ENCODE measurements at places on chromosomes 7 and 10.
A peak's percentile ranks its signal among the peaks of the same experiment; 100 is the strongest.

GRCh38 chr10:70557086-70557845 is 45.3 kb downstream of the PRF1 start:
- DNase-seq = no peak

GRCh38 chr7:82444220-82444909 is 788 bp upstream of the CACNA2D1 start:
- peak; percentile 77 for DNase-seq

GRCh38 chr10:71372882-71373495 is 23.7 kb upstream of the CDH23 start:
- peak; percentile 22 for DNase-seq

DNA sequence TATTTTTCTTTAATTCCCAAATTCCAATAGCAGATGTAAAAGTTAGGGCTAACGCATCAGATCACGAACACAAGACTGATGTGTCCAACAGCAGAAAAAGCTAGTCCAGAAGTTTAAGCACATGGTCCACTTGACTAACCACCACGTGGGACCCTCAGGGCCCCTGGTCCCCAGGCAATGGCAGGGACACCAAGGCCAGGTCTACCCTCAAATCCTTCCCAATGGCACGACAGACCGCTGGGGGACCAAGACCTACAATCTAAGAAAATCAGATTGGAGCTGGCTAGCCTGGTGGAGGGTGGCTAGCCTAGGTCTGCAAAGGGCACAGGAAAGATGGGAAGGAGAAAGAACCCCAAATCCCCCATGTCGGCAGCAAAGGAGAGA is 1.5 kb downstream of the GIGYF1 start:
- no peak for DNase-seq

Measured in mesendoderm (in vitro differentiated cells).